ENCODE measurements at places on chromosomes 4 and X. TPM values are rescaled to one million over a fixed set of nuclear protein-coding genes. Genes with fewer than 3 reads are reported as not detected.
A peak's percentile ranks its signal among the peaks of the same experiment; 100 is the strongest.

GAGE2A gene
- not detected for total RNA-seq

GRCh38 chrX:79235899-79236298, 91.4 kb downstream of the GPR174 start:
- DNase-seq = no peak

- DNase-seq = no peak
These were observed 12.4 kb upstream of the VEGFC start for GRCh38 chr4:176805155-176805554.

GRCh38 chrX:40579141-40579540, 1.6 kb upstream of the ATP6AP2 start:
- no peak for DNase-seq

DNA sequence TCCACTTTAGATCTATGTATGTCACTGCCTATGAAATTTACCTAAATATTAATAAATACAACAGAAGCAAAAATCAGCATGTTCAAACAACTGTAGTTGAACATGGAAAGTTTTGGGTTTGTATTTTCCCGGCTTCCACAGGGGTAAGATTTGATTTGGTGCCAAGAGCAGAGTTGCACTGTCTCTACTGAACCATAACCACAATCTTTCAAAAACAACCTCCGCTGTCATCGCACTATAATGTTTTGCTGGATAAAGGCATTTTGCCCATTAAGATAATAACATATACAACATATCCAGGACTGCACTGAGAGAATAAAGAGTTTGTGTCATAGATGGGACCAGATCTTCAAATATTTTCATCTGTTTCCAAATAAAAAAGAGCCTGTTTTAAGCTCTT, 94.9 kb downstream of the TENM3 start:
- no peak for DNase-seq

PRDM8 gene
- total RNA-seq = 30.1 TPM

MSX1 gene
- not detected for total RNA-seq

DNA sequence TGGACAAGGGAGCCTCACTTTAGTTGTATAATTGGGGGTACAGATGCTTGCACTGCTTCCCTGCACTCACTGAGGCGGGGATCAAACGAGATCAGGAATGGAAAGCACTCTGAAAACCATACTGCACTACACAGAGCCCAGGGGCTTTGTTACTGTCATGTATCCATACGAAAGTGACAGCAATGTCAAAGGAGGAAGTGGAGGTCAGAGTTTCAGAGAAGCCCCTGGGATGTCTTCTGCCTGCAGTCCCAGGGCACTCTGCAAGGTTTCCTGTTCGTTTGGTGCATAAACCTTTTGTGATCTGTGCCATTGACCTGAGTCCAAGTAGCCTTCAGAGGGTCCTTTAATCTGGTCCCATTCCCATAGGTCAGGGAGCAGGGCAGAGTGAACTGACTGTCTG, 31.2 kb downstream of the RNF175 start:
- DNase-seq = peak; percentile 45

GRCh38 chr4:39312816-39313215, 53.3 kb downstream of the RFC1 start:
- DNase-seq = no peak

- DNase-seq = no peak
These were observed 41.0 kb downstream of the TFDP3 start for GRCh38 chrX:133177202-133177601.

DNA sequence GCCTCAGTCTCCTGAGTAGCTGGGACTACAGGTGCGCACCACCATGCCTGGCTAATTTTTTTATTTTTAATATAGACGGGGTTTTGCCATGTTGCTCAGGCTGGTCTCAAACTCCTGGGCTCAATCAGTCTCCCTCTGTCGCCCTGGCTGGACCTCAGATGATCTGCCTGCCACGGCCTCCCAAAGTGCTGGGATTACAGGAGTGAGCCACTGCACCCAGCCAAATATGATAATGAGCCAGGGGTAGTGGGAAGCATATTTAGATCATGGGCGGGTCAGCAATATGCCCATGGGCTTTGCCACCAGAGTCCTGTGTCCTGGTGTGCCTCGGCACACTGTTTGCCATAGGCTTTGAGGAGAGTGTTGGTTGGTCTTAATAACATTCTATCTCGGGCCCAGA, 71.8 kb downstream of the FAM193A start:
- DNase-seq = no peak

DNA sequence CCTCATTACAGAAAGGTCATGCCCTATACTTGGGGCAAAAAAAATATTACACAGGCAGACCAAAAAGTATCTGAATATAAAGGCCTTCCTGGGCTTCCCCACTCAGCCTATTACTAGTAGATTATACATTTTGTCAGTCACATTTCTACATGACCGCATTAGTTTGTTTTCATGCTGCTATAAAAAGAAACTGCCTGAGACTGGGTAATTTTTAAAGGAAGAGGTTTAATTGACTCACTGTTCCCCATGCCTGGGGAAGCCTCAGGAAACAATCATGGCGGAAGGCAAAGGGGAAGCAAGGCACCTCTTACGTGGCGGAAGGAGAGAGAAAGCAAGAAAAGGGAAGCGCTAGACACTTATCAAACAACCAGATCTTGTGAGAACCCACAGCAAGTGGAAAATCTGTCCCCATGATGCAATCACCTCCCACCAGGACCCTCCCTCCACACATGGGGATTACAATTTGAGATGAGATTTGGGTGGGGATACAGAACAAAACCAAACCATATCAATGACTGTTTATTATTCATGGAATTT, 1312.0 kb downstream of the PCDH7 start:
- DNase-seq = no peak

DNA sequence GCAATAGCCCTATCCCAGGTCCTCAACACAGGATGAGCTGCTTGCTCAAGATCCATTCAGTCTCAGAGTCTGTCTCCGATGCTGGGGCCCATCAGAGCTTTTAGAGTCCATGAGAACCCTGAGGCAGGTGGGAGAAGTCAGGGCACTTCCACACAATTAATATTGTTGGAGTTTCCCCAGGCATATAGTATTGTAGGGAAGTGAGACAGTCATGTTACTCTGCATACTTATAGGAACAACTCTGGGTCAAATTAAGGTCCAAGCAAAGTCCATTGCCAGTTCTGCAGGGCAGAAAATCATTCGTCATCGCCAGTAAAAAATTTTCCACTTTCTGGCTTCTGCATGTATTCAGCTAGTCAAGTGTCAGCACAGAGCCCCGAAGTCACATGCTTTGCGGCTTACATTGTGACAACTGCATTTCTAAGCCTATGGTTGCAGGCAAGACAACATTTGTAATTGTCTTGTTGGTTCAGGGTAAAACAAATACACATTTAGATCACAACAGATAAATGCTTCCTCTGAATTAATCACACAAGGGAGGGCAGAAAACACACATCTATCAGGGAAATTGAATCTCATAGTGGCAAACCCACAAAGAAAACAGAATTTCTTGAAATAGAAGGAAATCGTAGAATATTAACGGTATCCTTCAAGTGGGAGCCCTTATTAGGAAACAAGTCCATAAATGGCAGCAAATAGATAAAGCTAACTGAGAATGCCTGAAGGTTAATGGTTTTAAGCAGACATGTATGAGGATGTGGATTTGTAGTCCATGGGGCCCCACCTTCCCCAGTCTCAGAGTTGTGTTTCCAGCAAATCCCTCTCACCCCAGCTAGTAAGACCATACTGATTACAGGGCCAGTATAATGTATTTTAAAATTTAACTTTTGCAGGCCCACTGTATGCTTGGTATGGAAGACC, 412.1 kb upstream of the RASGEF1B start:
- DNase-seq = no peak

DNA sequence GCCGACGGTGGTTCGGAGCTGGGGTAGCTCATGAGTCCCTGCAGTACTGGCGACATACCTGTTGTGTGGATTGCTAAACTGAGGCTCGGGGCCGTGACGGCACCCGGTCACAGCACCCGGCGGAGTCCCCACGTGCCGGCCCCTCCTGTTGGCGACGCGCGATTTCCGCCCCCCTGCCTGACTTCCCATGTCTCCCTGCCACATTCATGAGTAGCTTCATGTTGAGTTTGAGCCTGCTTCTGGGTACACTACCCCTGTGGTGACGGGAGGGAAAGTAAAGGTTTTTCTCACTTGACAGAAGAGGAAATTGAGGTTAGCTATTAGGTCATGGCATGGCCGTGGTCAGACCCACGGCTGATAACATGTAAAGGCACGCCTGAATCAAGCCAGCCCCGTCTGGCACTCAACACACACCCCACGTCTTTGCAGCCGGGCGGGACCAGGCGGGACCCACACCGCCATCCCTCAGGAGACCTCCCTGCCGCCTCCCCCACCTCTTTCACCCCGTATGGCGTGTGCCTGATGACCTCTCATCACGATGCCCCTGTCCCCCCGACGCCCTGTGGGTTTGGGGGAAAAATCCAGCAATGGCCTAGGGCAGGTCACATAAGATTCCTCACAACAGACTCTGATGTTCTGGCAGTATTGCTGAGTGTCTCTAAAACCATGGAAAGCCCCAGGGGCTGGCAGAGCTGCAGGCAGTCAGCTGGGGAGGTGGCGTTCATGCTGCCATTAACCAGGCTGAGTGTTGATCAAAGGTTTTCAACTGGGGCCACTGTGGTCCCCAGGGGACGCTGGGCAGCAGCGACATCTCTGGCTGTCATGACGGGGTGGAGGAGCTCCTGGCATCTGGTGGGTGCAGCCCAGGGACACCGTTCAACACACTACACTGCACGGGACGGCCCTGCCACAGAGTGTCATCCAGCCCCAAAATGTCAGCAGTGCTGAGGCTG, 29.2 kb downstream of the P2RY8 start:
- DNase-seq = peak; percentile 87

GRCh38 chrX:154908821-154909220, 22.7 kb downstream of the F8A1 start:
- no peak for DNase-seq

TMEM156 gene
- total RNA-seq = 59.9 TPM

- no peak for DNase-seq
These were observed 176.2 kb downstream of the MID1 start for GRCh38 chrX:10444204-10444603.

DNA sequence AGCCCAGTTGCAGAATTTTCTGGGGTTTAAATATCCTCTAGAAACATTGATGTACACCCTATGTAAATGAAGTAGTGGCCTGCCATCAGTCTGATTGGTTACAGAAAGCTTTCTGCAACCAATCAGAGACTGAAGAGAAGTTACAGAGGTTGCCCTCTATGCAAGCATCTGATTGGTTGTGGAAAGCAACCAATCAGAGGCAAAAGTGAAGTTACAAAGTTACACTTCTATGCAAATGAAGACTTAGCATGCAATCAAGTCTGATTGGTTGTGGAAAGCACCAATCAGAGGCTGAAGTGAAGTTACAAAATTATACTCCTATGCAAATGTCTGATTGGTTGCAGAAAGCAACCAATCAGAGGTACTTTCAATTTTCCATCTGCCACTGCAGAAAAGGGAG, 51.9 kb upstream of the USP9X start:
- no peak for DNase-seq

DNA sequence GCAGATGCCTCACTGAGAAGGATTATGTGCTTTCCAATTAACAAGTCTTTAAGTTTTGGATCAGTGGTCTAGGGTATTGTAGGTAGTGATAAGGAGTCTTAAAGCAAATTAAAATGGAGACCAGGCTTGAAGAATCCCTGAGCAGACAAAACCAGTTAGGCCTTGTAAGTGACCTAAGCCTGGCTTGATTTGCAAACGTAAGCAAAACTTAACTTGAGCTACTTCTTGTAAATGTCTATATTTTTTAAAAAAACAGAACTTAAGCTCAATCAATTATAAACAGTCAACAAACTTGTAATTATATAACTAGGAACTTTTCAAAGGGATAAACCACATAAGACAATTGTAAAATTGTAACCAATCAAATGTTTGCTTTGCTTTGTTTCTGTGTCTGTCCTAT, 72.7 kb upstream of the NALF2 start:
- no peak for DNase-seq

DNA sequence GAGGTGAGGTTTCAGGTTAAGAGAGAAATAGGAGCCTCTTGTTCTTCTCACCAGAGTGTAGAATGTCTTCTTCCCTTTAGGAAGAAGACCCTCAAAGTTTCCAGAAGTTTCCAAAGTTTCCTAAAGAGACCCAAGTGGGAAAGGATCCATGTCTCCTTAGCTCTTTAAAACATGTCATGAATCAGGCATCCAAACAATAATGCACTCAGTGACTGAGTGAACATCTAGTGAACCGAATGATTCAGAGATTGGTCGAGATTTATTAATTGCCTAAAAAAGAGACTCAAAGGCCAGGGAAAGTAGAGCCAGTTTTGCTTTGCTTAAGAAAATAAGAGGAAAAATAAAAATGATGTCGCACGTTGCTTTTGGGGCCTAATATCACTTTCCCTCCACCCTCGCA, 29.4 kb downstream of the FGF5 start:
- no peak for DNase-seq

GRCh38 chrX:81957318-81957717, 755.4 kb downstream of the SH3BGRL start:
- DNase-seq = no peak

DNA sequence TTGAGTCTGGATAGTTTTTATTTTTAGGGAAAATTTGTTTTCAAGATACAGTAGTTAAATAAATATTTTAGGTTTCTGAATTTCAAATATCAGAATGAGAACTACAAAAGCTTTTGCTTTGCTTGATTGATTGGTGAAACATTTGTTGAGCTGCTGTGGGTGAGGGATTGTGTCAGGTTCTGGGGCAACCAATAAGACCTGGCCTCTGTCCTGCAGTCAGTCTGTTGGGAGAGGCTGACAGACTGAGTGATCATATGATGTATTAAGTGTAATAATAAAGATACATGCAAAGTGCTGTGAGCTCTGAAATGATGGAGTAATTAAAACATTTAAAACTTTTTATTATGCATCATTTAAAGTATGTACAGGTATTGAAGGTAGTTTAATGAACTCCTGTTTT, 9.6 kb downstream of the KDM6A start:
- DNase-seq = no peak

- DNase-seq = no peak
These were observed 6.8 kb upstream of the DCAF8L1 start for GRCh38 chrX:27987862-27988646.

SLC16A2 gene
- total RNA-seq = not detected

DNA sequence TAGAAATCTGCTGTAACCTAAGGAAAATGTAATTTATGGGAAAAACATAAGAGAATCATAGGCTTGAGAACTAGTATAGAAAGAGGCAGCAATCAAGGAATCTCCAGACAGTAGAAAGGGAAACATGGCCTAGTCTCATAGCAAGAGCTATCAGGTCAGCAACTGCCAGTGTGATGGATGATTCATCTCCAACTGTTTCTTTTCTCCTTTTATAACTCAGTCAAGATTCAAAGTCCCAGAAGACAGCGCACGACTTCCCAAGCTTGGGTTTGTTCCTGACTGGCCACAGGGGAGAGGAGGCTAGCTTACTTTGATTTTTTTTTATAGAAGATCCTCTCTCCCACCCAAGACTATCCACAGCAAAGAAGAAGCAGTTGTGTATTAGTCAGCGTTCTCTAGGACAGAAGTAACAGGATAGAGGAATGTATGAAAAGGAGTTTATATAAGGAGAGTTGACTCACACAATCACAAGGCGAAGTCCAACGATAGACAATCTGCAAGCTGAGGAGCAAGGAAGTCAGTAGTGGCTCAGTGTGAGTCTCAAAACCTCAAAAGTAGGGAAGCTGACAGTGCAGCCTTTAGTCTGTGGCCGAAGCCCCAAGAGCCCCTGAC, 181.5 kb downstream of the GC start:
- no peak for DNase-seq

DOK7 gene
- 24.1 TPM for total RNA-seq
